ENCODE measurements at places on chromosomes 1 and 21.
A peak's percentile ranks its signal among the peaks of the same experiment; 100 is the strongest.

GRCh38 chr1:51717842-51718241, 101.0 kb downstream of the OSBPL9 start:
- no peak overlapping the region for H3K4me3 ChIP-seq
- no peak for DNase-seq
- H3K27ac ChIP-seq, result no peak overlapping the region
- no peaks in the 10 kb centered on the region for H3K4me1 ChIP-seq
- no peaks in the 10 kb centered on the region for H3K36me3 ChIP-seq

- no peaks in the 10 kb centered on the region for H3K27me3 ChIP-seq
- peak overlapping the region; percentile 98 for H3K27ac ChIP-seq
- peak; percentile 90 for DNase-seq
- peaks cover 8% of the 10 kb centered on the region for H3K36me3 ChIP-seq
Measured at GRCh38 chr1:154972517-154973343, 1.8 kb upstream of the CKS1B start.

- H3K4me3 ChIP-seq, result no peak overlapping the region
- H3K4me1 ChIP-seq, result no peaks in the 10 kb centered on the region
- DNase-seq, result no peak
- no peaks in the 10 kb centered on the region for H3K27me3 ChIP-seq
Measured at GRCh38 chr1:167805041-167805556, 83.3 kb downstream of the MPZL1 start.

GRCh38 chr1:173997791-173998190, 24.4 kb downstream of the RC3H1 start:
- DNase-seq, result no peak
- no peaks in the 10 kb centered on the region for H3K27me3 ChIP-seq
- no peak overlapping the region for H3K27ac ChIP-seq
- no peaks in the 10 kb centered on the region for H3K36me3 ChIP-seq
- no peak overlapping the region for H3K4me3 ChIP-seq
- H3K4me1 ChIP-seq, result no peaks in the 10 kb centered on the region

- no peaks in the 10 kb centered on the region for H3K36me3 ChIP-seq
- H3K27ac ChIP-seq, result no peak overlapping the region
- no peaks in the 10 kb centered on the region for H3K27me3 ChIP-seq
- no peaks in the 10 kb centered on the region for H3K4me1 ChIP-seq
- DNase-seq, result no peak
Measured at GRCh38 chr1:212946872-212947271, 3.5 kb upstream of the VASH2 start.

GRCh38 chr1:19367584-19368041, 55.5 kb downstream of the SLC66A1 start:
- no peaks in the 10 kb centered on the region for H3K36me3 ChIP-seq
- H3K4me3 ChIP-seq, result no peak overlapping the region
- H3K27me3 ChIP-seq, result no peaks in the 10 kb centered on the region
- no peak for DNase-seq
- H3K4me1 ChIP-seq, result no peaks in the 10 kb centered on the region

- H3K27ac ChIP-seq, result no peak overlapping the region
- H3K4me3 ChIP-seq, result no peak overlapping the region
- peaks cover 12% of the 10 kb centered on the region for H3K4me1 ChIP-seq
- no peaks in the 10 kb centered on the region for H3K36me3 ChIP-seq
- H3K27me3 ChIP-seq, result no peaks in the 10 kb centered on the region
Measured at GRCh38 chr1:16019644-16020277, 1.9 kb upstream of the HSPB7 start.

DNA sequence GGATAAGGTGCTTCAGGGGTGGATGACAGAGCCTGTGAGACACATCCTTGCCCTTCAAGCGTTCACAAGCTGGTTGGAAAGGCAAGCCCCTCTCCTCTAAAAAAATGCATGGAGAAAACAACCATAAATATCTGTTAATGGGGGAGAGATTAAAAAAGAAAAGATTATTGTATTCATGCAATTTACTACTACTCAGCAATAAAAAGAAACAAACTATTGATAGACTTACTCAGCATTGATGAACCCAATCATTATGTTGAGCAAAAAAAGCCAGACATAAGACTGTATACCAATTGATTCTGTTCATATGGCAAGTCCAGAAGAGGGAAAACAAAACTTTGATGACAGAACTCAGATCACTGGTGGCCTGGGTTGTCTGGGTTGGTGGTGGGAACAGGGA, 138.7 kb upstream of the IRF2BP2 start:
- no peak overlapping the region for H3K4me3 ChIP-seq
- H3K4me1 ChIP-seq, result no peaks in the 10 kb centered on the region
- DNase-seq, result no peak
- no peak overlapping the region for H3K27ac ChIP-seq
- no peaks in the 10 kb centered on the region for H3K36me3 ChIP-seq
- no peaks in the 10 kb centered on the region for H3K27me3 ChIP-seq

DNA sequence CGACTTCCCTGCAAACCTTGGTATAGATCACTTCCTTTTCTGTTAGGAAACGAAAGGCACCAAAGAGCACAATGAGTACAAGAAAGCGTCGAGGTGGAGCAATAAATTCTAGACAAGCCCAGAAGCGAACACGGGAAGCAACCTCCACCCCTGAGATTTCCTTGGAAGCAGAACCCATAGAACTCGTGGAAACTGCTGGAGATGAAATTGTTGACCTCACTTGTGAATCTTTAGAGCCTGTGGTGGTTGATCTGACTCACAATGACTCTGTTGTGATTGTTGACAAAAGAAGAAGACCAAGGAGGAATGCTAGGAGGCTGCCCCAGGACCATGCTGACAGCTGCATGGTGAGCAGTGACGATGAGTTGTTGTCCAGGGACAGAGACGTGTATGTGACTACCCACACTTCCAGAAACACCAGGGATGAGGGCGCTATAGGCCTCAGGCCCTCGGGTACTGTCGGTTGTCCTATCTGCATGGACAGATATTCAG, 18.5 kb downstream of the FAM89A start:
- DNase-seq, result no peak
- H3K4me1 ChIP-seq, result no peaks in the 10 kb centered on the region
- no peaks in the 10 kb centered on the region for H3K36me3 ChIP-seq

DNA sequence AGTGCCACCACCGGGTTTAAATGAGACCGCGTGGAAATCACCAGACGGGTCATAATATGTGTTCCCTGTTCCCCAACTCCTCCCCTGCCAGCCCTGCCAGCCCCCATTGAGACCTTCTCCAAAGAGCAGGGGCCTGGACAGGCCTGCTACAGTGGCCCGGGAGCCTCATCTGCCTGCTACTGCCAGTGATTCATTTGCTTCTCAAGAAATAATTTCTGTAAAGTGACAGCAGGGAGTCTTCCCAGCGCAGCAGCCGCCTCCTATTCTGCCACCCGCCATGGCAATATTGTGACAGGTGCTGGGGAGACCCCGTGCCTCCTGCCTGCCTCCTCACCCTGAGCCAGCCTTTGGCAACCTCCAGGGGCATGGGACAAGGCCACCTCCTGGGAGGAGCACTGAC, 8.9 kb downstream of the IFFO2 start:
- H3K27me3 ChIP-seq, result no peaks in the 10 kb centered on the region
- H3K36me3 ChIP-seq, result no peaks in the 10 kb centered on the region
- H3K4me3 ChIP-seq, result no peak overlapping the region
- DNase-seq, result no peak

DNA sequence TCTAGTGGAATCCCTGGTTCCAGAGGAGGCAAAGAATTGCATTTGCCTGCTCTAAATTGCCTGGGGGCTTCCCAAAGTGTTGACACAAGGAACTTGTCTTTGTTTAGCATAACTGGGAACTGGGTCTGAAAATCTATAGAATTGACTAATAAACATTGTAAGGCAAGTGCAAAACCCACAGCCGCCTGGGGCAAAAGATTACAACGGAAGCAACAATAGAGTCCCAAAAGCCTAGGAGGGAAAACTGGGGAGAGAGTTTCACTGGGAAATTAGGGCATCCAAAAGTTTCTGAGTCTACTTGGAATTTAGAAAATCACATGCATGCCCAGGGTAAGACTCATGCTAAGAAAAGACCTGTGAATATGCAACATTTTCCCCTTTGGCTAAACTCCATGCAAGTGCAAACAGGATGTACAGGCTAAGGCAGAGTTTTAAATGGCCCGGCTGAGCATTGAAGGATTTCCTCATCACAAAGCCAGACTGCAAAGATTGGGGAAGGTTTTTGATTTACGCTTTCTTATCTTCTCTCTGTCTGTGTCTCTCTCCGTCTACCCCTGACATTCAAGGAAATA, 725.3 kb upstream of the NCAM2 start:
- H3K4me3 ChIP-seq, result no peak overlapping the region
- H3K27me3 ChIP-seq, result no peaks in the 10 kb centered on the region
- H3K27ac ChIP-seq, result no peak overlapping the region
- no peaks in the 10 kb centered on the region for H3K4me1 ChIP-seq
- DNase-seq, result no peak

GRCh38 chr1:173117108-173117633, 66.4 kb upstream of the TNFSF18 start:
- H3K4me3 ChIP-seq, result no peak overlapping the region
- H3K4me1 ChIP-seq, result no peaks in the 10 kb centered on the region
- H3K27ac ChIP-seq, result no peak overlapping the region
- no peaks in the 10 kb centered on the region for H3K27me3 ChIP-seq
- no peaks in the 10 kb centered on the region for H3K36me3 ChIP-seq
- DNase-seq, result no peak

DNA sequence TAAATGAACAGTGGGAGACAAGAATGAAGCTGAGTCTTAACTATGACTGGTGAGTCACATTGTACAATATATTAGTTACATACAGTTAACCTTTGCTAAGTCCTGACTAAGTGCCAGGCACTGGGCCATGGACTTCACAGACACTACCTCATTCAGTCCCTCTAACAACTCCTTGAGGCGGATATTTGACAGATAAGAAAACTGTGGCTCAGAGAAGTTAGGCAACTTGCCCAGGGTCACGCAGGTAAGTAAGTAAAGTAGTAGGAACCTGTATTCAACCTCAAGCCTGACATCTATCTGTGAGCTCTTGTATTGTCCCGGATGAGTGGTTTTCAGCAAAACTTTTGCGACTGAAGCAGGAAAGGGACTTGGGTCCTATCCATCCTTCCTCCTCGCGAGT, 62.1 kb downstream of the GNG12 start:
- H3K36me3 ChIP-seq, result no peaks in the 10 kb centered on the region
- no peaks in the 10 kb centered on the region for H3K4me1 ChIP-seq
- H3K27me3 ChIP-seq, result no peaks in the 10 kb centered on the region
- no peak overlapping the region for H3K4me3 ChIP-seq

DNA sequence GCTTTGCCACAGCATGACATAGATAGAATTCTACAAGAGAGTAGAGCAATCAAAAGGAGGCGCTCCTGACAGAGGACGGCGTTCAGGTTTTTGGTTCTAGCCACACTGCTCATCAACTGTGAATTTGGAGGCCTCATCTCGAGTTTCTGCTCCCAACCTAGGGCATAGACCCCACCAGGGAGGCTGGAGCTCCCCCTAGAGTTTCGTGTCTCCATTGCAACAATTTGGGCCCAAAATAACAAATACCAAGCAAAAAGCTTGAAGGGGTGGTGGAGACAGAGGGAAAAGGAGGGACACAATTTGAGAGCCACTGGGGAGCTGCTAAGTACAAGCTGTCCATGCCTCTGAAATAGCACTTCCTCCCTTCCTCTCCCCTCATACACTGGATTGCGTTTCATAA, 297.0 kb downstream of the GPATCH2 start:
- H3K4me3 ChIP-seq, result no peak overlapping the region
- DNase-seq, result no peak
- H3K4me1 ChIP-seq, result no peaks in the 10 kb centered on the region
- no peaks in the 10 kb centered on the region for H3K27me3 ChIP-seq
- H3K36me3 ChIP-seq, result no peaks in the 10 kb centered on the region

DNA sequence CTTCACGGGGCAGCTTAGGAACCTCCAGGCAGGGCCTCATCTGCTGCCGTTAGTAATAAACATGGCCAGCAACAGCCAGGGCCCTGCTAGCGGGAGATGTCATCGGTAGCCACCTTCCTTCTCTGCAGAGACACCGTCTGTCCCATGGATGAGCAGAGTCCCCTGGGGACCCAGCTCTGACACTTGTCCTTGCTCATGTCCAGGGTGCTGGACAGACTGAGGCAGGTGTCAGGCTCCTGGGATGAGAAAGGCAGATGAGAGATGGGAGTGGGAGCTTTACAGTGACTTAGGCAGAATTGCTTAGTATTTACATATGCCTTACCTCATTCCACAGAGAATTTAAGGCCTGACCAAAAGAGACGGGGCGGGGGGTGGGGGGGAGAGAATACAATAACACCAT, 25.0 kb downstream of the CAPN2 start:
- H3K27me3 ChIP-seq, result no peaks in the 10 kb centered on the region
- H3K36me3 ChIP-seq, result no peaks in the 10 kb centered on the region
- no peak overlapping the region for H3K4me3 ChIP-seq
- DNase-seq, result no peak
- H3K27ac ChIP-seq, result no peak overlapping the region

DNA sequence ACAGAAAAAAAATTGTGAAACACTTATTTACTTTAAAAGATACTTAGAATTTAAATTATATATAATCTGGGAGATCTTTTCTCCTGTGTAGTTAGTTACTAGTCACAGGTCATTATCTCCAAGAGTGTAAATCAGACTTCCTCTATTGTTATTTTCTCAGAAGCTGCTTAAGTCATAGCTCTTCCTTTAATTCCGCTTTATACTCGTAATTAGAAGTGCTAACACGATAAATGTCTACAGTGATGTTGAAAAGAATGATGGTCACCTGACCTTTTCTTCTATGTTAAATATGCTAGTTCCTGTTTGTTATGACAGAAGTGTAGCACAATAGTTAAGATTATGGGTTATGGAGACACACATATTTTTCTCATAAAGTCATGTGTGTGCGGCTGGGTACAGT, 123.6 kb downstream of the TGFB2 start:
- no peaks in the 10 kb centered on the region for H3K27me3 ChIP-seq
- H3K27ac ChIP-seq, result no peak overlapping the region
- H3K36me3 ChIP-seq, result no peaks in the 10 kb centered on the region
- H3K4me3 ChIP-seq, result no peak overlapping the region

GRCh38 chr1:64601207-64601606, 131.3 kb downstream of the CACHD1 start:
- H3K4me3 ChIP-seq, result no peak overlapping the region
- no peaks in the 10 kb centered on the region for H3K36me3 ChIP-seq
- no peaks in the 10 kb centered on the region for H3K27me3 ChIP-seq
- H3K27ac ChIP-seq, result no peak overlapping the region

DNA sequence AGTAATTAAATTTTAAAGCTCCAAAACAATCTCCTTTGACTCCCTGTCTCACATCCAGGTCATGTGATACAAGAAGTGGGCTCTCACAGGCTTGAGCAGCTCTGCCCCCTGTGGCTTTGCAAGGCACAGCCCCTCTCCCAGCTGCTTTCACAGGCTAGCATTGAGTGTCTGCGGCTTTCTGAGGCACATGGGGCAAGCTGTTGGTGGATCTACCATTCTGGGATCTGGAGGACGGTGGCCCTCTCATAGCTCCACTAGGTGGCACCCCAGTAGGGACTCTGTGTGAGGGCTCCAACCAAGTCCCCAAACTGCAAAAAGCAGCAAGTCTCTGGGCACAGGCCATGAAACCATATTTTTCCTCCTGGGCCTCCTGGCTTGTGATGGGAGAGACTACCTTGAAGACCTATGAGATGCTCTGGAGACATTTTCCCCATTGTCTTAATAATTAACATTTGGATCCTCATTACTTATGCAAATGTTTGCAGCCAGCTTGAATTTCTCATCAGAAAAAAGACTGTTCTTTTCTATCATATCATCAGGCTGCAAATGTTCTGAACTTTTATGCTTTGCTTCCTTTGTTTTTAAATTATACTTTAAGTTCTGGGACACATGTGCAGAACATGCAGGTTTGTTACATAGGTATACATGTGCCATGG, 554.1 kb upstream of the OLFM3 start:
- DNase-seq, result no peak
- H3K27ac ChIP-seq, result no peak overlapping the region
- no peaks in the 10 kb centered on the region for H3K36me3 ChIP-seq
- H3K4me3 ChIP-seq, result no peak overlapping the region

Measured in right lobe of liver (tissue), 6 donors.